ENCODE measurements at places on chromosomes 6 and 20. TPM values are rescaled to one million over a fixed set of nuclear protein-coding genes. Genes with fewer than 3 reads are reported as not detected.

NKX2-4 gene
- not detected for total RNA-seq

RSPH4A gene
- total RNA-seq = 0.58 TPM

ADAM33 gene
- total RNA-seq = 30.7 TPM

PMEPA1 gene
- total RNA-seq = 90.0 TPM

WFDC10B gene
- total RNA-seq = not detected

Measured in mesenteric fat pad (tissue), 1 donor.